ENCODE measurements at places on chromosomes 3 and 15.

GRCh38 chr3:189833996-189834395 lies 202.8 kb downstream of the TP63 start:
- DNase-seq: no peak

GRCh38 chr3:50687916-50688315 lies 13.2 kb downstream of the DOCK3 start:
- DNase-seq: no peak

DNA sequence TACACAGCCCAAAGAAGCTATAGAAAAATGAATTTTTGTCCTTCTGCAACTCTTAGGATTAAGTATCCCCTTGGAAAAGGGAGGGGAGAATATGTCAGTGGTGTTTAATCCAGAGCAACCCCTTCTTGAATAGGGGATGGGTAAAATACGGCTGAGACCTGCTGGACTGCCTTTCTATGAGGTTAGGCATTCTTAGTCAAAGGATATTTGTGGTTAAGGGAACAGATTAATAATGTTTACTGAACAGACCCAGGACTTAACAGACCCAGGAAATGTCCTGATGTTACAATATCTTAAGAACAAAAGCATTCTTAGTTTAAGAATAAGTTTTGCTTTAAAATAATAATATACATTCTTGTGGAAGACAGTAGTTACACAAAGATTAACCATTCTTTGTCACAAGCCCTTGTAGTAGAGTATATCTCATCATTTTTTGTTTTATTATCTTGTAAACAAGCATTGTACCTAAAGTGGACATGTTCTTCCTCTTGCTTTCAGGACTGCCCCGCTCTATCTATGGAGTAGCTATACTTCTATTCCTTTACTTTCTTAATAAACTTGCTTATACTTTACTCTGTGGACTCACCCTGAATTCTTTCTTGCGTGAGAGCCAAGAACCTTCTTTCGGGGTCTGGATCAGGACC lies 43.8 kb upstream of the B3GALNT1 start:
- no peak for DNase-seq

GRCh38 chr15:33636234-33636633 lies 325.5 kb downstream of the RYR3 start:
- DNase-seq: no peak

- no peak for DNase-seq
Observed at GRCh38 chr3:188267790-188268335, 113.9 kb downstream of the LPP start.

GRCh38 chr3:126107957-126108675 lies 24.2 kb upstream of the SLC41A3 start:
- DNase-seq: no peak

DNA sequence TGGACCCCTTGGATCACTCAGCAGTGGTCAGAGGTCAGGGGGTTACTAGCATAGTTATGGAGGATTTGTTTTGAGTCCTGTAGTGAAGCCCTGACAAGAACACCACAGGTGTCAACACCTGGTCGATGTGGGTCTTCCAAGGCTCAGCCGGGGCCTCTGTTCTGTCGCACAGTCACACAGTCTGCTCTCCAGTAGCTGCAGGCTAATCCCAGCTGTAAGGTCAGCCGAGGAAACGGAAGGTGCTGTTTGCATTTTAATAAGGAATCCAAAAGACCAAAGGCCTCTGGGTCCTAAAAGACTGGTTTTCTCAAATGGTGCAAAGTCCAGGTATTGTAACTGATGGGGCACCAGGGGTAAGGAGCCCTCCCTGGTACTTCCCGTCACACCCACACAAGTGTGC lies 71.7 kb downstream of the RPLP1 start:
- DNase-seq: no peak

- DNase-seq: no peak
Observed at GRCh38 chr3:190076136-190076535, 44.6 kb downstream of the P3H2 start.

DNA sequence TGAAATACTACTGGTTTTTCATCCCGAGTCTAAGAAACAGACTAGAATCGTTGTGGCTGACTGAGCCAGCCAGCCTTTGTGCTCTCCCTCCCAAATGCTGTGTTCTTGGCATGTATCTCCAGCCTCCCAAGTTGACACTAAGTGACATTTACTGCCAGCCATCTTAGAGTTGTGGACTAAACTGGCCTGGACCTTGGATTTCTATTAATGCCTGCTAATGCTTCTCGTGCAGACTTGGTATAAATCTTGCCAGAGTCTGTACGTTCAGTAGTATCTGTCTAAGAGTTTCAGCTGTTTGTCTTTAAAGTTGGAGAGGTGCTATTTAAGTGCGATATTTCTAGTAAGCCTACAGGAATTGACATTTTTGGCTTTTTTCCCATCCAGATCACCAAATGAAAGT lies 166.6 kb upstream of the BHLHE40 start:
- no peak for DNase-seq

DNA sequence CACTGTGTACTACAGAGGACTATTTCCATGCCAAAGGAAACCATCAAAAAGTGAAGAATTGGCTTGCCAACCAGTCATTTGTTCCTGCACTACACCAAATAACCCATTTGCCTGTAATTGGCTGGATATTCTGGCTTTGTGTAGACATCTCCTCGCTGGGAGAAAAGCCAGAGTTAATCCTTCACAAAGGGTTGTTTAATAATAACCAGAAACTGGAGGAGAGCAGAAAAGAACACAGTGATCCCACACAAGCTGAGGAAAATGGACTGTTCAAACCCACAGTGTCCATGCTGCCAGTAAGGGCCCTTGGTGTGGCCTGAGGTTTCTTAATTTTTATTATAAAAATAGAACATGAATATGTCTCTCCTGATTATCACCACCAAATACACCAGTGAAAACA lies 294.0 kb downstream of the RORA start:
- DNase-seq: no peak

DNA sequence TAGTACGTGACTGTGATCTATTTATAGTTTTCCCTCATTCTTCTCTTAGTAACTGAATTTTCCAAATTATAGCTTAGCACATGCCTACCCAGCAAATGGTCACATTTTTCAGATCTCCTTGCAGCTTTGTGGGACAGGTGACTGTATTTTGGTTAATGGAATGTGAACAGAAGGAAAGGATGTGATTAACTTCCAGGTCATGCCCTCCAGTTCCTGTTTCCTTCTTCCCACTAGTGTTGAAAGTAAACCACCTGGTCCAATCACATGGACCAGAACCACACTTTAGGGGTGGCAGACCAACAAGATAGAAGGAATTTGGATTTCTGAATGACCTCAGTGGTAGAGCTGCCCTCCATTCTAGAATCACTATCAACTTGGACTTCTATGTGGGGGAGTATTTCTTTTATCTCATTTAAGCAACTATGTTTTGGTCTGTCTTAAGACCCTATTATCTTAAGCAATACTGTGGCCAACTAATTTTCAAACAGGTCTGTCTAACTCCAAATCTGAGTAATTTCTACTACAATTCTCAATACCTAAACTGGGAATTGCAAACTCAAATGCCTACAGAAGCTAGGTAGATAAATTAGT lies 76.0 kb upstream of the TSC22D2 start:
- no peak for DNase-seq

GRCh38 chr3:76986876-76987474 lies 52.9 kb upstream of the ROBO2 start:
- DNase-seq: no peak

DNA sequence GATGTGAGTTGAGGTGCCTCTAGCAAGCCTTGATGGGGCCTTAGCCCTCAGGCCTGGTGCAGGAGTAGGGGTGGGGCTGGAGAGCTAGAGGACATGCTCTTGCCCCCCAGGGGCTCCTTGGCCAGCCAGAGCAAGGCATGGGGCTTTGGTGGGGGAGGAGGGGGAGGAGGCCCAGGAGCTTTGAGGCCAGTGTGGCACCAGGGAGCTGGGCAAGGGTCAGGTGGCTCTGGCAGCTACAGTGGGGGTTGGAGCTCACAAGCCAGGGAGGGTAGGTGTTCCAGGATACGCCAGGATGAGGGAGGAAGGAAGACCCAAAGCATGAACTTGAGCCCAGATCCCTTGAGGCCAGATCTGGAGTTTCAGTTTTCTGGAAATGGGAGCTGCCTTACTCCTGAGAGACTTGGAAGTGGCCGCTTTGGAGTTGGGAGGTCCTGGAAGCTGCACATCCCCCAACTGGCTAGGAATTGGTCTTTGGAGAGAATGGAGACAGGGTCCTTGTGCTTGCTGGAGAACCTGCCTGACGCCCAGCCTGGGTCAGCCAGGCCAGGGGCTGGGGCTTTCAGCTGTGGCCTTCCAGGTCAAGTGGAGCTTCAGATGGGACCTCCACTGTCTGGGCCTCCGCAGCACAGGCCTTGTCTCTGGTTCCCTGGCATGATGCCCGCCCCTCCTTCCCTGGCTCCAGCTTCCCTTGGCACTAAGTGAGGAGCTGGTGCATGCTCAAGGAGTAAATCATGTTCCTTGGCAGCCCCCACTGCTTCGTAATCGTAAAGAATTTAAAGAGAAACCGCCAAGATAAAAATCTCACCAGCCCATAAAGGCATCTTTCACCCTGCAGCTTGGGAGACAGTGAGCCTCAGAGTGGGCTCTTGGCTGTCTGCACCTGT lies 8.7 kb downstream of the SEMA3F start:
- no peak for DNase-seq

All from renal cortex interstitium (tissue), 15 donors.